Stimulated activated CD4-positive, alpha-beta T cell treated with anti-CD3 and anti-CD28 coated beads, Interleukin-1b, Interleukin-23, amount 100 ng/mL, for 4 hours (primary cell): ENCODE measurements at places on chromosomes 12 and 14.

DNA sequence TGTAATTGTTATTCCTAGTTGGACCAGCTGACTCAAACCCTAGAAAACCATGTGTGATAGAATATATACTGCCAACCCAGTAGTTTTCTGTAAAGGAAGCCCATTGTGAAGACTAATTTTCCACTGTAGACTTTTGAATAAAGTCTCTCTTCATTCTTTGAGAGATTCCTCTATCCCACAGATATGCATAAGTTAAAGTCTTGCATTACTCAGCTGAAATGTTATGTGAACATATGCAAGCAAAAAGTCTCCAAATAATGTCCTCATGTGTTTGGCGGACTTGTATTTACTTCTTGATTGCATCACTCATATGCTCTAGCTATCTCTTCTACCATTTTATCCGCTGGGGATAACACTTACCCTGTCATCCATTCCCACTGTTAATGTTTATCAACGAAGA lies 35.1 kb upstream of the OTOGL start:
- no peak for DNase-seq

- no peak for DNase-seq
Observed at GRCh38 chr12:112066566-112066965, 42.0 kb downstream of the NAA25 start.

DNA sequence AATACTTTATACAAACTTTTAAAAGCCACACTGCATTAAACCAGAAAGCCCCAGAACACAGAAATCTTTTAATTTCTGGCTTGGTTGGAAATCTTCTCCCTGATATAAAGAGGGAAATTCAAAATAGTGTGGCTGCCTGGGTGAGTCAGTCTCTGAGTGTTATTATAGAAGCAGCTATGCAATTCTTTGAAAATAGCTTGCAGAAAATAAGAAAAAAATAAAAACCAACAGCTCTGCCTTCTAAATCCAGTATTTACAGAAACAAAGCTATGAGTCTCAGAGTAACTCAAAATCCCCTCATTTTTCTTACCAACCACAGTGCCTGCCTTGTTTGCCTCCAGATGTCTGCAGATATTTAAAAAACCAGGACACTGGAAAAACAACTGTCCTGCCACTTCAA lies 68.6 kb upstream of the FERMT2 start:
- no peak for DNase-seq

DNA sequence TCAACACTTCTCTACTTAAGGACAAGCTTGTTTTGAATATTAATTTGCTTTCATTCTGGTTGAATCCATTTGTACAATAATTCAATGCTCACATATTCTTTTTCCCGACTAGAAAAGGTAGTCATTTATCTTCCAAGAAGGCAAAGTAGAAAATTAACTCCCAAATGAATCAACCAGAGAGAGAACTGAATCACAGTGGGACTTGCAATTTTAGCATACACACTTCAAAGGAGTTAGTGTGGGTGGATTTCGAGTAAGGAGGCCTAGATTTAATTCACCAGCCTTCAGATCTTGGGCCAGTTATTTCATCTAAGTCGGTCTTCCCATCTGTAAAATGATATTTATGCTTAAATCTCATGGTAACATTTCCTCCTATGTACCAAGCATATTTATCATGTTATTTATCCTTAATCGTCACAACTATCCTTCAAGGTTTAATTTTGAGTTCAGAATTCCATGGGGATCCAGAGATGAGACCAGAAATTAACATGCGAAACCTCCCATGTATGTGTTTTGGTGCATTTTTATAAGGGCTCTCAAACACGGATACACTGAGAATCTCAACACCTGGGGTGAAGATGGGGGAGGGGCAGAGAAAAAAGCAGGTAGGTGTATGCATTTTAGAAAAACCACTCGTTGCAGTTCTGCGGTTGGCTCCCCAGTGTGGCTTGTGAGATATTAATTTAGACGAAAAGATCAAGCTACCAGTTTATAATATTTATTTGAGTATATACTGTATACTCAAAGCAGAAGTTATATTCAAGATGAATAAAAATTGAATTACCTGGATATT lies 38.9 kb upstream of the IL22 start:
- no peak for DNase-seq

DNA sequence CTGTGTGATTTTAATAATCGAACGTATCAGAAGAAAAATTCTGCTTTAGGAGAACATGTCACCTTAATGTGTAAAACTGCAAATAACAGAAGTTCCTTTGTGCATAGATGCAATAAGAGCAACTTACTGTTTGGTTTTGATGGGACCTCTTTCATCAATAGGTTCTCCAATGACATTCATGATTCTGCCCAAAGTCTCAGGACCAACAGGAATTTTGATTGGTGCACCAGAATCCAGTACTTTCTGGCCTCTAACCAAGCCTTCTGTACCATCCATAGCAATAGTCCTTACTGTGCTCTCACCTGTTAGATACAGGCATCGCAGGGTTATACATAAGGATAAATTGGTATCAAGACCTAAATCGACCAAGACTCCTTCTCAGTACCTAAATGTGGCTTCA lies 1.1 kb downstream of the ATP5F1B start:
- DNase-seq, result no peak

GRCh38 chr12:42166501-42166900 lies 21.8 kb upstream of the GXYLT1 start:
- no peak for DNase-seq

DNA sequence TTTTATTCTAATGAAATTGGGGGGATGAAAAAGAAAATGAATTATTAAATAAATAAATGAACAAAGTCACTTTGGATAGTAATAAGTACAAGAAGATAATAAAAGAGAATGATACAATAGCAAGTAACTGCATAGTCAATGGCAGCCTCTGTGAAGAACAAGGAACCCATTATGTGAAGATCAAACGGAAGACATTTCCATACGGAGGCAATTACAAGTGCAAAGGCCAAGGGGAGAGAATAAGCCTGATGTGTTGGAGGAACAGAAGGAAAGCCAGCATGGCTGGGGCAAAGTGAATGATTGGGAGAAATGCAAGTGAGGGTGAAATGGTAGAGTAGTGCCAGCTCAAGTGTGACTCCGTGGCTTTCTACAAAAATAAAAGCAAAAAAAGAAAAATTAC lies 43.9 kb upstream of the CHPT1 start:
- no peak for DNase-seq

DNA sequence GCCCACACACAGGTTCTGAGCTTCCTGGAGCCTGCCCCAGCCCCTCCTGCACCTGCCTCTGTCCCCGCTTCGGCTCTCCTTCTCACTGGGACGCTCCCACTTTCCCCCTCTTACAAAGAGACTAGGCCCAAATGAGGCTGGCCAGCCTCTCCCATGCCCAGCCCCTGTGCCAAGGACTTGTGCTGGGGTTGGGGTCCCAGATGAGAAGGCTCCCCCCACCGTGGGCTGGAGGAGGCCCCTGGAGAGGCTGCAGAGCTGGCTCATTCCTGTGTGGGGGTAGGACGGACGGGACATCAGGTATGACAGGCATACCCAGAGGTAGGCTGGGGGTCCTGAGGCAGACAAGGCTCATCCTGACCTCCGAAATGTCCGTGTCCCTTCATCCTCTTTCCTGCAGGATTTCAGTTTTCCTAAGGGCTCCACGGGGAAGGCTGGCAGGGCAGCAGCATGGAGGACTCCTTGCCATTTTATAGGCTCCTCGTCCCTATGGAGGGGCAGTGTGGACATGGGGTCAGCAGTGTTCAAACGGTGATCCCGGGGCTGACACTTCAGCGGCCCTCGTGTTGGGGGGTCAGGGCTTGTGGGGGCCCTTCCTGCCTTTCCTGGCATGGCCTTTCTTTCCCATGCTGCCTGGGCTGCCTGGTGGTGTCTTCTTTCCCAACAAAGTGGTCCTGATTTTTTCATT lies 49.1 kb upstream of the MEG3 start:
- no peak for DNase-seq

- no peak for DNase-seq
Observed at GRCh38 chr12:119684711-119685369, 16.9 kb downstream of the PRKAB1 start.

DNA sequence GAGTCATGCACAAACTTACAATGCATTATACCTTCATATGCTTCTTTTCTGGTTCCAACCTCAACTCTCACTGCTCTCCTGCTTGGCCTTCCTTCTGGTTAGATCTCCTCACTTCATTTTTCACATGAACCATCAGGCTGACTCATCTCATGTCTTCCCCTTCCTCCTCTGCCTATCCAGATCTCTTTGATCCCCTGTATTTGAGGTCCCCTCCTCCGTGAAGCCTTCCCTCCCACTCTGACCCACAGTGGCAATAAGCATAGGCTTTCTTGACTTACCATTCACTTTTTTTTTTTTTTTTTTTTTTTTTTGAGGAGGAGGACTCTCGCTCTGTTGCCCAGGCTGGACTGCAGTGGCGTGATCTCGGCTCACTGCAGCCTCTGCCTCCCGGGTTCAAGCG lies 14.7 kb upstream of the ASIC1 start:
- DNase-seq, result no peak

DNA sequence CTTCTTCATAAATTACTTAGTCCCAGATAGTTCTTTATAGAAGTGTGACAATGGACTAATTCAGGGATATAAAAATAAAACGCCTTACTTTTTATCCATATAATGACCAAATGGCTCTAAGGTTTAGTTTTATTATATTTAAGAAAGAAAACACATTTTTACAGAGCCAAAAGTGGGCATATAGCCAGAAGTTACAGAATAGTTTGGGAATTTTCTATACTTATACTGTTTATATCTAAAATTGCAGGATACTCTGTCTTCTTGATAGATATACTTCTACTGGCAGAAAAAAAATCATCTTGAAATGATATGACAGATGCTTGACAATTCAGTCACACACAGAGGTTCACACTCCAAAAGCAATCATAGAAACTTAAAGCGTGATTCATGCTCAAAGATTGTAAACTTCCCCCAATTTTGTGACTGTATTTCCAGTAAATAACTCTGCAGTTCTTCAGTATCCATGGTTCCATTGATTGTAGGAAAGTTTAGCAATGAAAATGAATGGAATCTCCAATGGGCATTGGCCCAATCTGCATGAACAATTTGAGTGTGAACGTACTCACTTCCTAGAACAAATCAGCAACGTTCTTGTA lies 307.8 kb downstream of the NOVA1 start:
- no peak for DNase-seq

DNA sequence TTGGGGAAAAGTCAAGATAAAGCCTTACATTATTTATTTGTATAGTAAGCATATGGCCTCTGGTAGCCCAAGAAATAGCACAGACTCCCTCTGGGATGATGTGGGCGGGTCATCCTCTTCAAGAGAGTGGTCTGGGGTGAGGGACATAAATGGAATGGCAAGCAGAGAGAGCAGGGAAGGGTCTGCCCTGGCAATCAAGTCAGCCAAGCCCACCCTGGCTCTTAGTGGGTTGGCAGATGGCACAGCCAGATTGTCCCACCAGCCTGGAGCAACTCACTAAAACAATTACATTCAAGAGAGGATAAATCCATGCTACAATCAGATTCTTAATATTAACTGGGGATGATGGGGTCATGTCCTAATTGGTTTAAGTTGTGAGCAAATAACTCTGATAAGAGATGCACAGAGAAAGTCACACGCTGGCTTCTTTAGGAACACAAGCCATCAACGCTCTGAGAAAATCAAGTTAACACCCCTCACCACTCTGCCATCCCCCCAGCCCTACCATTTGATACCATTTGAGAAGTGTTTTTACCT lies 2.8 kb upstream of the PELI2 start:
- DNase-seq, result no peak

DNA sequence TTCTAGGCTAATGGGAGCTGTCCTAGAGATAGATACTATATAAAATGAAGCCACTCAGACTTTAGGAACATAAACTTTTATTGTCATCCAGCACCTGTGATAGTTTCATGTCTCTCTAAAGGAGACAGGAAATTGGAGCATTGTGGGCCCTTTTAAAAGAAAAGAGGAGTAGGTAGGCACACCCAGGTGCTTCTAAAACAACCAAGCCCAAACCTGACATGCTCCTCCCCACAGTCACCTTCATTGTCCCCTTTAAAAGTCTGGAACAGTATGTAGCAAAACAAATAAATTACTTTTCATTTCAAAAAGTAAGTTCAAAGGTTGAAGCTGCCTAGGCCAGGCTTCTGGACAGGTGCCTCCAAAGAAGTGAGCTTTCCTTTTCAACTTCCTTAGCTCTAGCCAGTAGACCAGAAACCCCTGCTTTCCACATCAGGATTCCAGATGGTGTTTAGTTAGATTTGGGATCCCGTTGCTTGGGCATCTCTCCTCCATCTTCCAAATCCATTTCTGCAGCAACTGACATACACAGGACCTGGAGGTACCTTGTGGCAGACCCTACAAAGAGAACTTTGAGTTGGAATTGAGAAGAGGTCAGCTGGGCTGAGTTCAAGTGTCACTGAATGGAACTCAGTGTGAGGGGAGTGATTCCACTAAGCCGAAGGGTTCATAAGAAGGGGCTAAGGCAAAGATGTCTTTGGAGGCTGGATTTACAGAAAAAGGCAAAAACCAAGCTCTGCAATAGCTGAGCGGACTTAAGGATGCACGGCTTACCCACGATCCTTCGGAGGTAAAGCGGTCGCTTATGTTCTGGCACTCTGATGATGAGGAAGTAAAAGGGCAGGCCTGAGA lies 6.9 kb downstream of the OXA1L start:
- no peak for DNase-seq

- no peak for DNase-seq
Observed at GRCh38 chr12:39095636-39096330, 190.4 kb upstream of the CPNE8 start.

DNA sequence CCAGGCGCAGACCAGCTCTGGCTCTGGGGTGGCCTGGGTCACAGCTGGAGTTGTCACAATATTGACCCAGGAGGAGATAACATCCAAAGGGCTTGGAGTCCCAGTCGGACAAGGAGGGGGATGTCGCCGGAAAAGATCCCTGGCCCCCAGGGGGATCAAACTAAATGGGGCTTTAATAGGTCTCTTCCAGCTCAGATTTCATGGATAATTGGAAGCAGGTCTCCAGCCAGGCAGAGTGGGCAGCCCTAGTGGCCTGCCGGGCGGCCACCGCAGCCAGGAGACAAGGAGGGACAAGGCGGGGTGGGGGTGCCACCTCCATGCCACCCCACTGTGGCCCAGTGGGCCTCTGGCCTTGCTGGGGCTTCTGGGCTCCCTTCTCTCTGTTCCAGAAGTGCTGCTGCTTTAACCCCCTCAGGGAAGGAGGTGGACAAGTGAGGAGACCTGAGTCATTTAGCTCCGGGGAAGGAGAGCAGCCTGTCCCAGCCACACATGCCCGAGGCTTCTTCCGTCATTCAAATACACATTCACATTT lies 23.1 kb upstream of the PGF start:
- no peak for DNase-seq

- DNase-seq, result no peak
Observed at GRCh38 chr12:127270193-127270592, 996.8 kb upstream of the TMEM132C start.

- DNase-seq, result no peak
Observed at GRCh38 chr12:86376052-86376451, 119.9 kb upstream of the MGAT4C start.

DNA sequence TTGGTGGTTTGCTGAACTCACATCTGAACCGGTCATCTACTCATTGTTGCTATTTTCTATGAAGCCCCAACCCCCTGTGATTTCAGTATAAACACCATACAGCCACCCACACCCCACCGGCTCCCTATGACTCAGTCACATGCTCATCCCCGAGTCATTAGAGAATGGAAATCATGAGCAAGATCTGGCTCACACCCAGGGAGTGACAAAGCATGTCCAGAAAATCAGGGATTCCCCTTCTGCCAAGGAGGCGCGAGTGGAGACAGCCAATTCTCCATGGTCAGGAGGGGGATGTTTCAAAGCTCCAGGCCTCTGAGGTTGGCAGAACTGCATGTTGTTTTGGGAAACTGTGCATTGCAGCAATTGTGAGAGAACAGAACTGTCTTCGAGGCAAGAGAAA lies 657.5 kb upstream of the TBX3 start:
- DNase-seq, result no peak

GRCh38 chr12:84375449-84376170 lies 537.0 kb downstream of the SLC6A15 start:
- DNase-seq, result no peak

GRCh38 chr12:68769941-68770340 lies 24.0 kb downstream of the SLC35E3 start:
- DNase-seq, result no peak
